ENCODE measurements at places on chromosomes 7 and 10.
A peak's percentile ranks its signal among the peaks of the same experiment; 100 is the strongest.

GRCh38 chr10:79333513-79333912, 13.8 kb upstream of the PPIF start:
- DNase-seq, result no peak

DNA sequence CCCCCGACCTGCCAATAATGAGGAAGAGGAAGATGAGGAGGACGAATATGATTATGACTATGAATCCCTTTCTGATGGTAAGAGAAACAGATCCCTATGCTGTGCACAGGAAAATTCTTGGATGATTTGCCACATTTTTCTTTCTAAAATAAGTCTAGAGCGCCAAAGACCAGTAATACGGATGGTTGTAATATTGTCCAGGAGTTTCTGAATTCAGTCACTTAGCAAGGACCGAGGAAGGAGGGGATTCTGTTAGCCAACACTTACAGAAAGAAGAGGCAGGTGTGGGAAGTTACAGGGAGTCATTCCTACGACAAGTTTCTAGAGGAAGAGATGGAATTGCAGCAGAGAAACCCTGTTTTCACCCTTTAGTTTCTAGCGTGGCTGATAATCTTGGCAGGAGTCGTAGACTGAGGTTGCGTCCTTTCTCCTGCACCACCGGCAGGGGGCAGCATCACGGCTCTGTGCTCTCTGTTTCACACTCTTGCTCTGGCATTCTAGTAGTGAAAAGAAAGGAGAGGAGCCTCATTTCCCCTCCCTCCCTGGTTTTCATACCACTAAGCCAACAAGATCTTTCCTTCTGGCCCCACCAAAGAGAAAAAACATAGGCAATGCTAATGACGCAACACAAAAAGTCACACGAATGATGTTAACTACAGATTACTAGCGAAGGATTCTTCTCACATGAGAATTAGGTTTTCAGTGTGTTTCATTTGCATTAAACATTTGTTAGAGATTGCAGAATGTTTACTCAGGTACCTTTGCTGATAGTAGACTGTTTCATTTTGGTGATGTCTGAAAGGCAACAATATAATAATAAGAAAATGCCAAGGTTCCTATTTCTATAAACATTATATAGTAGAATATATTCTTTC, 82.7 kb downstream of the NOC3L start:
- DNase-seq, result peak; percentile 28

- DNase-seq, result no peak
These were observed 999 bp upstream of the MRPS24 start for GRCh38 chr7:43870316-43870715.

DNA sequence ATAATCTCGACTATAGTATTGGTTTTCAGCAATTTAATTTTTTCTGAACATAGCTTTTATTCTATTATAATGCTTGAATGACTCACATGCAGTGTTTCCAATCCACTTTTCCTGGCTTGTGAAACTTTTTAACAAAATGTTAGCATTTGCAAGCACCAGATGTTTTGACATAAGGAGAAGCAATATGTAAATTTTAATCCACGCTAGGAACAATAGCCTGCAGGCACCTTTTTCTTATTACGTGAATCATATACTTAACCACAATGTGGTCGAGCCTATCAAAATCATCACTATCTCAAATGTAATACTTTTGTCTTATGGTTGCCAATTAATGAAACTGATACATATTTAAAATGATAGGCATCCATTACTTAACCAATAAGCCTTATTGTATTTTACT, 97.1 kb downstream of the TFEC start:
- DNase-seq, result no peak

- DNase-seq, result no peak
These were observed 26.5 kb upstream of the RBM20 start for GRCh38 chr10:110617425-110618229.

DNA sequence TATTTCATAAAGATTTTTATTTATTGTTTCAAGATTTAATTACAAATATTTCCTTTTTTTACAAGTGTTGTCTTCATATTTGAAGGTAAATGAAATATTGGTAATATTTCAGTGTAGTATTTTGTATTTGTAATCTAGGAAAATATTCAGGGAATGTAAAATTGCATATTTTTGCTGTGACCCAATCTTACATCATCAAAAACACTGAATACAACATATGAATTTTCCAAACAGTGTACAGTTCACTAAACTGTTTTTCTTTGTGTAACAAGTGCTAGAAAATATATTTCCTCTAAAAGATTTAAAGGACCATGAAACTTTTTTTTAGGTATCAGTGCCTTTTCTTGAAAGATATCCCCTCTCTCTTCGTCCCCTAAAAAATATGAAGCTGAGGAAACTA, 251.9 kb upstream of the KCND2 start:
- no peak for DNase-seq

- DNase-seq, result peak; percentile 97
These were observed 40.7 kb downstream of the TARP start for GRCh38 chr7:38232502-38233366.

DNA sequence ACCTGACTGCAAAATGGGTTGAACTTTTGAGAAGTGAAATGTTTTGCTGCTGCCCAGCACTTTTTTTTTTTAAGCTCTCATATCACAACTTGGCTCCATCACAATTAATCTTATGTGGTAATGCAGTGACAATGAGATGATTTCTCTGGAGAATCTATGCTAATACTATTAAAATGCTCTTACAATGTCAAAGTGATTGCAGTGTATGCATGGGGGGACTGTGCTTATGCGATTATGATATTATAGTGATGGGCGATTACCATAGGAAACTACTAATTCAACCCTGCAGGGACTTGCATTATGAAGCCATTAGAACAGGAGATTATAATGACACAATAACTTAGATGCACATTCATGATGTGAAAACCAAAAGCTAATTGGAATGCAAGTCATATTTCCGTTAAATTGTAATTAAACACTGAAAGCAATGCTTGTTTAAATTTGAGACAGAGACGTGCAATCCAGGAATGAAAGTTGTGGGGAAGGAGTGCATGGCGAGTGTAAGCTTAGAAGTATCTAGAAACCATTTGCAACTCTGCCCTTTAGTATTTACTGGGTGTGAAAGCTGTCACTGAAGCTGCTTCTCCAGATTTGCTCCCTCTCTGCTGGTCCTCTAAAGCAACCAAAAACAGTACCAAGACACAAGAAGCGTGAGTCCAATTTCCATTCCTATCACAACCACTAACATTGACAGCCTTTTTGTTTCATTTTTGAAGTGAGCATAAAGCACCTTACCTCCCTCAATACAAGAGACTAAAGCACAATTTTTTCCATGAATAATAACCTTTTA, 21.6 kb downstream of the PTER start:
- no peak for DNase-seq

DNA sequence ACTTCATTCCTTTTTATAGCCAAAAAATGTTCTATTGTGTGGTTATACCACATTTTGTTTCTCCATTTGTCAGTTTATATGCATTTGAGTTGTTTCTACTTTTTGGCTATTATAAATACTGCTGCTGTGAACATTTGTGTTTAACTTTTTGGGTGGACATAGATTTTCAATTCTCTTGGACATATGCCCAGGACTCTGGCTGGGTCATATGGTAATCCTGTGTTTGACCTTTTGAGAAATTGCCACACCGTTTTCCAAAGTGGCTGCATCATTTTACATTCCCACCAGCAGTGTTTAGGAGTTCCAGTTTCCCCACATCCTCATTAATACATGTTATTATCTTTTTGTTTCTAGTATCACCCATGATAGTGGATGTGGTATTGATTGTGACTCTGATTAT, 39.4 kb downstream of the CSGALNACT2 start:
- DNase-seq, result no peak

DNA sequence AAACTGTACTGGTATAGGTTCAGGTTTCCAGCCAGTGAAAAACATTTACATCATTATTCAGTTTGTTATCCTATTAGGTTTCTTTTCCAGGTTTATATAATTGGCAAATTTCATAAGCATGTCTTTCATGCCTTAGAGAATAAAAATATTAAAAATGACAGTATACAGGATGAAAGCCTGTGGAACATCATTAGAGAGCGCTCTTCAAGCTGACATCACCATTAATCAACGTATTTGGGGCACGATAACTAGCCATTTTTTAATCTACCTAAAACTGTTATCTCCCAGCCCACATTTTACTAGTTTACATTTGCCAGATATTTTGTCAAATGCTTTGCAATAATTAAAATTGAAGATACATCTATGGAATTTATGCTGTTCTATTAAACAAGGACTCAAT, 714.1 kb downstream of the CNTNAP2 start:
- DNase-seq, result no peak

DNA sequence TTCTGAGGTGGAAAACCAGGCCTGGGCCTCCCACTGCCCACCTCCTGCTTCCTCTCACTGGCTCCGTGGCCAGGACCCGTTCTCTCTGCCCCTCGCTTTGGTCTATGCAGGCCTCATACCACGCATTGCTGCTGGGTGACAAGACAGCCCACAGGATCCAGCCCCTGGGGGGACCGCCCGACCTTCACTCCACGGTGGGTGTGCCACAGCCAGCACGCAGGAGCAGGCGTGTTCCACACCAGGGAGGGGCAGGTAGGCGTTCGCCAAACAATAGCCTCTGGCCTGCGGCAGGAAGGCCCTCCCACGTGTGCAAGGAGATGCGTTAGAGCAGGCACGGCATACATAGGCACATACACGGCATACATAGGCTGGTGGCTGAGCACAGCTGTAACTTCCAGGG, 233.4 kb downstream of the WDR37 start:
- DNase-seq, result no peak

GRCh38 chr7:27180431-27181420, 4.3 kb downstream of the HOXA11 start:
- DNase-seq, result no peak

- DNase-seq, result no peak
These were observed 552.5 kb downstream of the TYW1 start for GRCh38 chr7:67549126-67549525.

DNA sequence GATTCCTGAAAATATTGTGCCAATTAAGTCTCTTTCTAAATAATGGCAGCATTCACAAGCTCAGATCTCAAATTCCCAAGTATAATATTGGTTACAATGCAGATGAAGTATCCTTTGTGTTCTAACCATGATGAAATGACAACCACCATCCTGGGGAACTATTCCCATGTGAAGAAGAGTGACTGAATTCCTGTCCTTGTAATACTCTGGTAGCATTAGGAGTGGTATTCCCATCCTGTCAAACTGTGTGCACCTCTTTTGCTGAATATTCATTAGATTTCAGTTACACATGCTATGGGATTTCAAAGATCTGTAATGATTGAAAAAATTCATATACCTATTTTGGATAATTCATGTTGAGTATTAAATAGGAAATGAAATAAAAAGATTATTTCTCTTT, 86.1 kb upstream of the SMIM30 start:
- DNase-seq, result no peak

Measured in HL-60 (cell line).